ENCODE measurements at places on chromosomes 6 and 20.

- ATAC-seq: no peak
These were observed 25.2 kb downstream of the MEI4 start for GRCh38 chr6:77678048-77678447.

- ATAC-seq: no peak
These were observed 74.2 kb downstream of the FILIP1 start for GRCh38 chr6:75419416-75419815.

DNA sequence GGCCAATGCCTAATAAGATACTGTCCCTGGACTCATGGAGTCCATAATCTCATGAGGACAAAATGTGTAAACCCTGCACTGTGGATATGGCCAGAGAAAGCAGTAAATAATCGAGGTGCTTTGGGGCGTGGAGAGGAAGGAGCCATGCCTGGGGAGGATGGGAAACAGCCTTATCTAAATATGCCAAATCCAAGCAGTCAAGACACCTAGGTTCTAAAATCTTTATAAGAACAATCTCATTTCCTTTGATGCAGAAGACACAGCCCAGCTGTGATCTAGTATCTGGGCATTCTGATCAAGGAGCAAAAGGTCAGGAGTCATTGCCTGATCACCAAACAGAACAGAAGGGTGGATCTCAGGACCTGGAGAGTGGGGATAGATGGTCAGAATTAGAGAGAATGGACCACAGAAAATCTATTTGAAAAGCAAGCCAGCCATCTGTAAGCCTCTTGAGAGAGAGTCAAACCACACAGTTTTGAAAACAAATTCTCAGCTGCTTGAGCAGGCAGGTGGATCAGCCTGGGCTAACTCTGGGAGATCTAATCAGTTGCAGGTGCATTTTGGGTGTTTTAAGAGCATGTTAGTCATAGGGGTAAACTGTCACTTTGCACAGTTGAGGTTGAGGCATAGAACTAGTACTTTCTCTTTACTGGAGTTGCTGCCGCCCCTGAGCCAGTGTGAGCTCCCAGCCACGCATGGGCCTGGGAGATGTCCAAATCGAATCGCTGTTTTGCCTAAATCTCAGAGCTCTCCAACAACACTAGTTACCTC is 130.8 kb upstream of the TNFAIP3 start:
- no peak for ATAC-seq

DNA sequence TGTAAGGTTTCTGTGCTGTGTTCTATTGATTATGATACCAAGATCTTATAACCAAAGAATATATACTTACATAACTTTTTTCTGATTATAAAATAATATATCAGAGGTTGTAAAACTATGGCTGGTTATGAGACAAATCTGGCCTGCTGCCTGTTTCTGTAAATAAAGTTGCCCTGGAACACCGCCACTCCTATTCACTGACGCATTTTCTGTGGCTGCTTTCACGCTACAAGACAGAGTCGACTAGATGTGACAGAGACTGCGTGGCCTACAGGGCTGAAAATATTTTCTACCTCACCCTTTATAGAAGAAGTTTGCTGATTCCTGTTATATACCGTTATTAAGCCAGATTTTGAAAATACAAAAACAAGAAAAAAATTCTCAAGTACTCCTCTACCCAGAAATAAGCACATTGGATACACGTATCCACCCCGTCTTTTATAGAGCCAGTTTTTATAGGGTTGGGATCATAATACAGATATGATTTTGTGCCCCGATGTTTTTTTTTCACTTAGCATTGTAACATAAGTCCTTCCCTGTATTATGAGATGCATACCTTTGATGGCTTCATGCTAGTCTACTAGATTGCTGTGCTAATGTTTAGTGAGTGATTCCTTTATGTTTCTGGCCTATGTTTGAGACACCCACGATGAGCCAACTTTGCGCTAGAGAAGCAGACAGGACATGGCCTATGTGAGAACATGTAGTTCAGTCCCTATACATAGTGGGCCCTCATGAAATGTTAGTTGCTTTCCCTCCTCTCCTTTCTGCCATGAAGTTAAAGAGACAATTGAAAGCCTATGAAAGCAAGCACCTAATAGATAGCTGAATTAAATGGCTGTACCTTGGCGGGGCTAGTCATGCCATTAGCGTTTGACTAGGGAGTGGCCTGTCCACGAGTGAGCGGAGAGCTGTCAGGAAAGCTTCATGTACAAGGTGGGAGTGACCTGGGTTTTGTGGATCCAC is 98.1 kb upstream of the KCNK16 start:
- ATAC-seq: no peak

DNA sequence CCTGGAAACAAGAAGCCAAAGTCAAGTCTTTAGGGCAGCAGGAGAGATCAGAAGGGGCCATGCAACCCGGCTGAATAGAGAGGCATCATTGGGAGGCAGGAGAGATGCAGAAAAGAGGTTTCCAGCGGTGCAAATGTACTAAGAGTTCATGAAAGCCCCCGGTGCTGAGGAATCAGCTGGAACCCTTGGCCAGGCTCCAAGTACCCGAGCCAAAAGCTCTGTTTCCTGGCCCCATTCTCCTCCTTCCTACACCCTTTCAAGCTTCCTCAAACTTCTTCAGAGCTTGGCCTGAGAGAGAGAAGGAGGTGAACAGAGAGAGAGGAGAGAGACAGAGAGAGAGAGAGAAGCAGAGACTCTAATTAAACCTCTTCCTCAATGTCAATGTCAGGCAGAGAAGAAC is 433.5 kb downstream of the PRKN start:
- ATAC-seq: no peak

Data from esophagus mucosa (tissue), 1 donor.